Smooth muscle cell of the pulmonary artery (primary cell): ENCODE measurements at places on chromosomes 12 and 14. TPM values are rescaled to one million over a fixed set of nuclear protein-coding genes. Genes with fewer than 3 reads are reported as not detected.

The RNU4-1 gene
- total RNA-seq: under 0.01 TPM in 1 of 2 replicates, not detected in the other

The C12orf50 gene
- not detected in 2 replicates for total RNA-seq

The SLC17A8 gene
- total RNA-seq: not detected in 2 replicates

The DNAL1 gene
- 8.4 and 11.0 TPM in 2 replicates for total RNA-seq

The RILPL2 gene
- 4.6 and 7.9 TPM in 2 replicates for total RNA-seq

The OASL gene
- 0.03 and 0.26 TPM in 2 replicates for total RNA-seq

The MEG3 gene
- 203 and 396 TPM in 2 replicates for total RNA-seq

The TBX3 gene
- total RNA-seq: 4.6 and 5.0 TPM in 2 replicates

The ENDOU gene
- total RNA-seq: 0.40 and 0.52 TPM in 2 replicates

The PMEL gene
- 0.65 and 0.76 TPM in 2 replicates for total RNA-seq
